Lower leg skin (tissue), 4 donors: ENCODE measurements at places on chromosomes 11 and 22. TPM values are rescaled to one million over a fixed set of nuclear protein-coding genes. Genes with fewer than 3 reads are reported as not detected.

The JAML gene
- total RNA-seq, result 0.42 TPM

The MFRP gene
- not detected for total RNA-seq

- DNase-seq, result peak; percentile 92
These were observed 96.5 kb upstream of the FGF3 start for GRCh38 chr11:69915501-69916250.

The INS gene
- total RNA-seq, result not detected

DNA sequence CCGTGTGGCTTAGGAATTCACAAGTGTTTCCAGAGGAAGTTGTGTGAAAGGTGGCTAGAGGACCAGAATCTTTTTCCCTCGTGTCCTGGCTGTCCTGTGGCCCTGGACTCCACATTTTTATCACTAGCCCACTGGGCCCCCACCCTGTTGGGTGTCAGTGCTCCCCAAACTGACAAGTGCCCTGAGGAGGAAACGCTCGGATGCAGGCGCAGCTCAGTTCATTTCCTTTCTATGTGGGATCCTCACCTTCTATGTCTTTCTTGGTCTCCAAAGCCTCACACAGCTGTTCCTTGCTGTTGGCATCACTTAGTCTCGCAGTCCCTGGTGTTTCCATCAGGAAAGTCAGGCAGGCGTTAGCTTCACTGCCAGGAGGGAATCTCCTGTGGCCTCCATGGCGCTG, 68.0 kb upstream of the KCNQ1OT1 start:
- DNase-seq, result no peak

DNA sequence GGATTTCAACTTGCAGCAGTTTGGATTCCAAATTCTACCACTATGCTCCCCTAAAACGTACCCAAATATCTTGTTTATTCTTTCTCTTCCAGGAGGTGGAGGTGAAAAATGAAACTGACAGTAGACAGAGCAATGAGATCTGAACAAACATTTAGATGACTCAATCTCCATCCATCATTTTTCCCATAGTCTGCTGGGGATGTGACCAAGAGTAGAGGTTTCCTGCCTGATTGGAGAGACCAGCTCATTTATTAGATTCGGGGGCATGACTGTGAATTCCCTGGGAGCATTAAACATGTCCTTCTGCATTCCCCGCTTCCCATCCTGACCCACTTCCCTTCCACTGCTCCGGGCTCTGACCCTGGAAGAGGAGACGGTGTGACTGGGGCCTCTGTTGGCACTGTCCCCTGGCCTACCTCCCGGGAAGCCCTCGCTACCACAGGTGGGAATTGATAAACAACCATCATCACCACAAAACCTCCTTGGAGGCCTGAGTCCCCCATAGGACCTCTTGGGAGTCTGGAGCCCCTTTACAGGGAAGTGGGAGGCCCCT, 20.3 kb downstream of the DKK3 start:
- DNase-seq, result peak; percentile 80

GRCh38 chr22:44689173-44689572, 12.8 kb upstream of the PRR5 start:
- DNase-seq, result no peak

The FOSL1 gene
- 6.9 TPM for total RNA-seq

The CARNS1 gene
- total RNA-seq, result 1.5 TPM

- DNase-seq, result no peak
These were observed 51.5 kb downstream of the IRAG1 start for GRCh38 chr11:10641912-10642697.

The FOLR1 gene
- total RNA-seq, result 7.0 TPM

- DNase-seq, result no peak
These were observed 32.4 kb upstream of the ARHGAP32 start for GRCh38 chr11:129224538-129224937.

DNA sequence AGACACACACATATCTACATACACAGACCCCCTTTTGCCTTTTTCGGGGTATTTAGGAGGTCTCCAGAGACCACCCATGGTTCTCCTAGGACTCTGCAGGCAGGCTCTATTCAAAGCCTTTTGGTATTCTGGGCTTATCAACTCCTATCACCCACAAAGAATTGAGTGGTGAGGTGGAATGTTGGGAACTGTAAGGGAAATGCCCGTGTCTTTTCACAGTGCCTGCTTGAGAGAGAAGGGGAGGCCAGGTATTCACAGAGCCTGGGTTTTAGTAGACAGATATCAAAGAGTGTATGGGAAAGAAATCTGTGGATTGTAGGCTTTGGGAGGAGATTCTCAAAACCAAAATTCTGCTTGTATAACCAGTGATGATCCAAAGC, 44.0 kb upstream of the CSNK2A3 start:
- DNase-seq, result no peak
